Right lung (tissue), 10 donors: ENCODE measurements at places on chromosomes 1 and 21. TPM values are rescaled to one million over a fixed set of nuclear protein-coding genes. Genes with fewer than 3 reads are reported as not detected.

DNA sequence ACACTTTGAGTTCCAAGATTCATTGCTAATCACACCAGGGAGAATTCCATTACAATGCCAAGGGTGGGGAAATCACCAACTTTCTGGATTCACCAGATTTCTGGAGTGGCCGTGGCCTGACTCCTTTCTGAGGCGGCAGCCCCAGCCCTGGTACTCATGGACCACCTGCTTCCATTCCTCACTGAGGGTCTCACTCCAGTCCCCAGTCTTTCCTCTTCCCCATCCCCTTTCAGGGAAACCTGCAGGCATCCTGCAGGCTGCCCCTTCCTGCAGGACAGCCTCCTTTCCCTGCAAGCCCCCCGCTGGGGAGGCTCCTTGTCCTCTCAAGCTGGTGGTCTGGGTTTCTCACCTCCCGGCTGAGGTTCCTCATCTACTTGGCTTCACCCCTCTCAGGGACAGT lies 12.7 kb upstream of the CDK18 start:
- no peak for DNase-seq

DNA sequence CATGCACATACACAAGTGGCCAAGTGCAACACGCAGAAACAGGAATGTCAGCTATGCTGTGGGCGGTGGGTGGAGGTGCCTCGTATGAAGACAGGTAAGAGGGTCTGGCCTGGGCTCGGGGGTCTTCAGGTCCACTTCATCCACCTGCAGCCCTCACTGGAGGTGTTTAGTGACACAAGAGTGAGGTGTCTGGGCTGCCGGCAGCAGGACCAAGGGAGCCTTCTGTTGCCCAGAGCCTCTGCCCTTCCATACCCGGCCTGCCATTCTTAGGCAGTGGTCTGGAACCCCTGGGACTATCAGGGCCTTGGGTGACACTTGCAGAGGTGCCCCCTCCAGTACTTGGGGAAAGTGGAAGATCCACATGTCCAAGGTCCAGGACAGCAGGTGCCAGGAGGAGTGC lies 21.7 kb upstream of the ACTRT2 start:
- no peak for DNase-seq

DNA sequence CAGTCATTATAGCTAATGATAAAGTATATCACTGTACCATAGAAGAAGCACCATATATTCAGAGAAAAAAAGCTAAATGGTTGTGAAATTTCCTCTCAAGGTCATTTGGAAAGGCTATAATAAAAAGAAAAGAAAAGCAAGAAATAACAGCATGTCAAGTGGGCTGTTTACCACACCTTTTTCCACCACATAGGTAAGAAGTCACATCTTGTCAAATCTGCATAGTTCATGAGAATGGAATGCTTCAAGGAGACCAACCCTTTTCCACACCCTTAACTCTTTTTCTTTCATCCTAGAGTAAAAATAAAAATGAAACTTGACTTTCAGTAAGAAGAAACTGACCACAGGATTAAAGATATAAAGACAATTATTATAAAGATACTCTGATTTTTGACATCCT lies 91.2 kb downstream of the ATP6V1G3 start:
- DNase-seq = no peak

GRCh38 chr1:7120863-7121621 lies 335.8 kb downstream of the CAMTA1 start:
- DNase-seq = no peak

GRCh38 chr1:229535230-229535629 lies 23.3 kb downstream of the ABCB10 start:
- DNase-seq = no peak

DNA sequence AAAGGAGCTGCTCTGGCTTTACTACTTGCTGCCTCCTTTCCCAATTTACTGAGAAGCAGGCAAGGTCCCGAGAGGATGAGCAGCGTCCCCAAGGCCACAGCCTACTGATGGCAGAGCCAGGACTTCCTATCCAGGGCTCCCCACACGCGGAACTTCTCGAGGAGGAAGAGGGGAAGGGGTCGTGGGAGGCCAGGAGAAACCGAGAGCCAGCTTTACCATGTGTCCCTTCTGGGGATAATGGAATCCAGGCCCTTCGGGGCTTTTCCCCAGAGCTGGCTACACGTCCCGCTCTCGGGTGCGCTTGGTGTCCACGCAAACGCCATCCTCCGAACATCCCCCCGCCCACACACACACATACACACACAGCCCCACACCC lies 4.3 kb upstream of the CCN1 start:
- peak; percentile 78 for DNase-seq

DNA sequence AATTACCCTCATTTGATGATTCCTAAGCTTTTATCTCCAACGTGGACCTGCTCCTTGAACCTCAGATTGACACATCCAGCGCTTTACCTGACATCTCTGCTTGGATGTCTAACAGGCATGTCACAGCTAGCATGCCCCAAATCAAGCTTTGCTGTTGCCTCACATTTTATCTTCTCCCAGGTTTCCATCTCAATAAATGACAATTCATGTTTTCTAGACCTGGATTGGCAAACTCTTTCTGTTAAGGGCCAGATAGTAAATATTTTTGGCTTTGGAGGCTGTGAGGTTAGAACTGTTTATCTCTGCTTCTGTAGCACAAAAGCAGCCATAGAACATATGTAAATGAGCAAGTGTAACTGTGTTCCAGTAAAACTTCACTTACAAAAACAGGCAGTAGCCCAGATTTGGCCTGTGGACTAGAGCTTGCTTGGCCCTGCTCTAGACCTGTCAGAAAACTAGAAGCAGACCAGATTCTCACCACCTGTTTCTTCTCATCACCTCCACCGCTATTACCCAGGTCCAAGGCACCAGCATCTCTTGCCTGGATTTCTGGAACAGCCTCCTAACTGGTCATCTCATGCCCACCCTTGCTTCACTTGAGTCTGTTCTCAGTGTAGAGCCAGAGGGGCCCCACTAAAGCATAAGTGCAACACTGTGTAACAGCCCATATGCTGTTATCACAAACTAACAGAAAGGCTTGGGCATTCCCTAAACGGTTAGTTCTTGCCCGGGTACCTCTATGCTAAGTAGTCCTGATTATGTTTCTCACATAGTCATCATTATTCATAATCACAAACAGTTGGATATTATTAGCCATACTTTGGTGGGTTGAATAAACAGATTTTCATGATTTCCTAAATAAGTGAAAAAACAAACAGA lies 42.3 kb downstream of the UBE4B start:
- DNase-seq = no peak

DNA sequence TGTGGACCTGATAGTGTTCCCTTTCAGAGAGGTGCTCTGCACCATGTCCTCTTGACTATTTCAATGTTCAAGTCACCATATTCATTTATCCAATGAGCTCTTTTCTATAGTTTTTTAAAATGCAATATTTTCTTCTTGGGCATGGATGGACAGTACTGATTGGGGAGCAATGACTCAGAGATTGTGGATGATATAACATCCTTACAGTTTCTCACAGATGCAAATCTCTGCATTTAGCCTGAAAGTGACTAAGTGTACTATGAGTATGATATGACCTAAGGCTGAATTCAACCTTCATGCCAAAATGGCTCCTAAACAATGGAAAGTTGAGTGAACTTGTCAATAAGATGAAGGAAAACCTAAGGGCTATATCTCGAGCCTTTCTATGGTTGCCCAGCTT lies 36.5 kb downstream of the C4BPA start:
- DNase-seq = no peak

GRCh38 chr1:63607322-63607721 lies 14.1 kb downstream of the PGM1 start:
- no peak for DNase-seq

DNA sequence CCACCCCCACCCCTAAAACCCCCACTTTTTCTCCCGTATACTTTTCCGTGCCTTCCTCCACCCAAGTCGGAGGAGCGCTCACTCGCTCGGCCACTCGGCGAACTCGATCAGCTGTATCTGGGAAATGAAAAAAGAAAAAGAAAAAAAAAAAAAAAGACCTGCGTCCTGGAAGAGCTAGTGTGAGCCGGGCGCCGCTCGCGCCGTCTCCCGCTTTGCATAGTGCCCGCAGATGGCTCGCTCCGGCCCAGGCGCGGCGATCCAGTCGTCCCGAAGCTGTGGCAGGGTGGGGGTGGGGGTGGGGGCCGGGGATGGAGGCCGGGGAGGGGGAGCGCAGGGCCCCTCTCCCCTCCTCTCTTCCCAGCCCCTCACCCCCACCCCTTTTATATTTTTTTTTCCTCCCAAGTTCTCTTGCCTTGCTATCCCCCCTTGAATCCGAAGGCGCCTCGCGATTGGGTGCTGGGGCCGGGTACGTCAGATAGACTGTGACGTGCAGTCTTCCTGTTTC lies 299 bp upstream of the PROX1 start:
- no peak for DNase-seq

GRCh38 chr21:14251336-14251735 lies 35.4 kb downstream of the RBM11 start:
- DNase-seq = no peak

DNA sequence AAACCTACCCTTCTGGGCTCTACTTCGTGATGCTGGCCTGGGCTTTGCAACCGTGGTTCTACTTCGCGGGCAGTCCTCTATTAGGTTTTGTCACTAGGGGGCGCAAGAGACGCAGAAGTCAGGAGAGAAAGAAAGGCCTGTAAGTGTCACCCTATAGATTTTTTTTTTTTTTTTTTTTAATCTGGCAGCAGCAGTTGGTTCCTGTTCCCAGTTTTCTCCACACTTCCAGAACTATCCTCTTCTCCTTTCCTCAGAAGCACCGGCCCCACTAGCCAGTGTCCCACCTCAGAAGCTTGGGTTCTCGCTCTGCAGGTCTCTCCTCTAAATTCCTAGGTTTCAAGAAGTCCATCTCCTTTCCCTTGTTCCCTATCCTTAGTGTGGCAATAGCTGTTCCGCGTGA lies 9.1 kb upstream of the LCE2D start:
- peak; percentile 51 for DNase-seq

DNA sequence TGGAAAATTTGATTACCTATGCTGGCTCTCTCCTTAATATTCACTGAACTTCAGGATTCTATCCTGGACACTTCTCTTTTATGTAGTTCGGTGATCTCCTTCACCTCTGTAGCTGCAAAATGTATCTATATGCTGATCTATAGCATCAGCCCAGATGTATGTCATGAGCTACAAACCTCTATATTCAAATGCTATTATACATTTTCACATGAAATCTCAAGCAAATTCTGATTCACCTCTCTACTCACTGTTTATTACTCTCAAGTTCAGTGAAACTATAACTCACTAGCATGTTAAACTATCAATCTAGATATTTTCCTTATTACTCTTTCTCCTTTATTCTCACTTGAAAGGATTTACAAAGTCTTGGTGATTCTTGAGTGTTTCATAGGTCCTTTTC lies 52.2 kb downstream of the PTPRC start:
- DNase-seq = no peak

GRCh38 chr1:240145120-240145519 lies 53.4 kb downstream of the FMN2 start:
- no peak for DNase-seq

DNA sequence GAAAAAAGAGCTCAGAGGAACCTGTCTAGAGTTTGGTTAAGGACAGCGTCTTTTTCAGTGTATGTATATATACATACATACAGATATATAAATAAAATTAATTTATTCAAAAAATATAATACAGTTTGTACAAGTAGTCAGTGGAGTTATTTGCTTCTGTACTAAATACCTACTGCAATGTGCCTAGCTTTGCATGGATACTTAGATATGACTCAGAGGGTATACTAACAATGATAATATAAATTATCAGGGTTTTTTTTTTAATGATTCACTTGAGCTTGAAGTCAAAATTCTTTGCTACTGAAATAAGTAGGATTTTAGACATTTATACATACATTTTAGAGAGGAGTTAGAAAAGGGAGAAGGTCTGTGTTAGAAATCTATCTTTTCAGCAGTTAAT lies 117.9 kb downstream of the PHTF1 start:
- DNase-seq = no peak

GRCh38 chr1:195965475-195965874 lies 642.8 kb downstream of the KCNT2 start:
- no peak for DNase-seq

GRCh38 chr1:39637361-39637760 lies 2.1 kb downstream of the HEYL start:
- no peak for DNase-seq

DNA sequence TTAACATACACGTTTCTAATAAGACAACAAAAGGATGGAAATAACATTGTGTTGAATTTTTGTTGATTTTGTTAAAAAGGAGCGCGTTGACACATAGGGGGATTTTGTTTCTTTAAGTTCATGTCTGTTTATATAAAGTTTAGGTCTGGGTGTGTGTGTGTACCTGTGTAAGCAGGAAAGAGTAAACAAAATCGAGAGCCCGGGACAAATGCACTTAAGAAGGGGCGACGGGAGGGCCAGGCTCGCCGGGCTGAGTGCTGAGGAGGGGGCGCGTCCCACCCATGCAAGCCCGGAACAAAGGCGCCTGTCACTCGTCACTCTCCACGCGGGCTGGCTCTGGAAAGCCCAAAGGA lies 28.8 kb upstream of the TRIM17 start:
- no peak for DNase-seq

- no peak for DNase-seq
These were observed 7.2 kb downstream of the HLCS start for GRCh38 chr21:36959020-36959835.

DNA sequence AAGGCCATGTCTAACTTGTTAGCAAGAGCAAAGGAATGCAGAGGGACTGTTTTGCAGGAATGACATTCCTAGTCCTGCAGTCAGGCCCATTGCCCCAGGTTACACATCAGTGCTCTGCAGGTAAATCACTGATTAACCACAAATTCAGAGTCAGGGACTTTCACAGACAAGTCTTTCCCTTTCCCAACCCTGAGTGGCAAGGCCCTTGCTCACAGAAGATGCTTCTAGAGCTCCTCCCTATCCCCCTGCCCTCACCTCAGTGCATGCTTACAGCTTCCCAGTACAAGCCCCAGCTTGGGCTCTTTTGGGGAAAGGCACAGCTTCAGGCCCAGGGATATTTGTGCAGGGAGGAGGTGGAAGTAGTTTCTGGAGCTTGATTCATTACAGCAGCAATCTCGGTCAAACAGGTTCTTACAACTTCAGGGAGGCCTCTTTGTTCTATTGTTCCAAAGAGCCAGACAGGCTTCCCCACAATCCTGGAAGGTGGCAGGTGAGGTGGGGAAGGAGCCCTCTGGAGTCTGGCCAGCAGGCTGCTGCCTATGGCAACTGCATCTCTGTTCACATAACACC lies 53.9 kb downstream of the CASQ2 start:
- peak; percentile 58 for DNase-seq

DNA sequence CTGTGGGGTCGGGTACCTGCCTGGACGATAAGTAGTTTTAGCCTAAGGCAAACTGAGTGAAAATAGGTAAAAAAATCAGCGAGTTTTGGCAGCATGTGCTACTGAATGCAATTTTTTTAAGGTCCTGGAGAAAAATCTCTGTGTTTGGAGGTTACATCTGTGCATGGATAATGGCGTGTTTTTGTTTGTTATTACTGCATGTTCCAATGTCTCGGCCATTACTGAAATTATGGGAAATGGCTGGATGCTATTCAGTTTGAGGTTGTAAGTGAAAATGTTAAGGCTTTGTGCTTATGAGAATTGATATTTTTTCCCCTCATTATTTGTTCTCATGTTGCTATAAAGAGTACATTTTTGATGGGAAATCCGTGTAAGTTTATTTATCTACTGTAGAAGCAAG lies 441.7 kb downstream of the PRDM2 start:
- no peak for DNase-seq

Gene SLC45A1
- 0.37 TPM for polyA plus RNA-seq

Gene C1orf94
- not detected for polyA plus RNA-seq

Gene ARMH1
- 6.3 TPM for polyA plus RNA-seq

Gene FMO1
- polyA plus RNA-seq = 4.6 TPM

Gene TRIM67
- 1.4 TPM for polyA plus RNA-seq

Gene PLA2G2D
- polyA plus RNA-seq = 0.10 TPM

Gene KRTAP13-3
- not detected for polyA plus RNA-seq

Gene SLAMF1
- 0.06 TPM for polyA plus RNA-seq

Gene SYT6
- polyA plus RNA-seq = 12.5 TPM
